Upper lobe of right lung (tissue), 1 donor: ENCODE measurements at places on chromosomes 11 and 22.

DNA sequence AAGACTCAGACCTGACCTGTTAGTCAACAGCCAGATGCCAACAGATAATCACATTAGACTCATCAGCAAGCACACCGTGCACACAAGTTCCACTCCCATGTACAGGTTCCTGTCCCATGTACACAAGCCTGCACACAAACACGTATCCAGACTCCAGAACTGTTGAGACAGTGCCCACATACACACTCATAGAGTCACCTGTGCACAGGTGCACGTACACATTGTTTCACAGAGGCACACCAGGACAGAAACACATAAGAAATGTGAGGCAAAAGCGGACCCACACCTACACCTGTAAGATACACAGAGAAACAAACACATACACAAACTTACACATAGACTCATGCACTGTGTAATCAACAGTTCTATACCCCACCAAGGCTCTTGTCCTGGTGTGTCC is 2.7 kb upstream of the ZNF74 start:
- no peak overlapping the region for H3K27ac ChIP-seq
- no peaks in the 10 kb centered on the region for H3K36me3 ChIP-seq
- H3K4me1 ChIP-seq: peaks cover 21% of the 10 kb centered on the region
- no peaks in the 10 kb centered on the region for H3K27me3 ChIP-seq
- DNase-seq: no peak

GRCh38 chr11:28659716-28660348 is 551.6 kb downstream of the METTL15 start:
- no peak overlapping the region for H3K4me3 ChIP-seq
- H3K4me1 ChIP-seq: no peaks in the 10 kb centered on the region
- no peak for DNase-seq
- H3K27ac ChIP-seq: no peak overlapping the region
- no peaks in the 10 kb centered on the region for H3K27me3 ChIP-seq

DNA sequence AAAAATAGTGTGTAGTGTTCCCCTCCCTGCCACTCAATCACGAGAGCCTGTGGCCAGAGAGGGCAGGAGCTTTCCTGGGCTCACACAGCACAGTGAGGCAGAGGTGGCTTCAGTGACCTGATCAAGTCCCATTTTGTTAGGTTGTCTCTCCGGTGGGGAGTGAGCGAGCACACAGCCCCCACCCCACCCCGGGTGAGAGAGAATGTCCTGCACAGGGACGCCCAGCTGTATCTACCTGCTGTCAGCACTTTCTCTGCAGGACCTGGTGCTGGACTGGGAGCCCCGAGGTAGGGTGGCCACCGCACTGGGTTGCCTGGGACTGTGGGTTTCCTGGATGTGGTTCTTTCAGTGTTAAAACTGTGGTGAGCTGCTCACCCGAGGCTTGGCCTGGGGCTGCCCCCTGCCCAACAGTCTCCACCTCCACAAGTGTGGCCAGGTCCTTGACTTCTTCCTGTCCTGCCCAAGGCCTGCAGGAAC is 6.1 kb downstream of the CAPN5 start:
- no peaks in the 10 kb centered on the region for H3K36me3 ChIP-seq
- no peak overlapping the region for H3K4me3 ChIP-seq
- peak overlapping the region; percentile 85 for H3K27ac ChIP-seq
- H3K4me1 ChIP-seq: peaks cover 38% of the 10 kb centered on the region

DNA sequence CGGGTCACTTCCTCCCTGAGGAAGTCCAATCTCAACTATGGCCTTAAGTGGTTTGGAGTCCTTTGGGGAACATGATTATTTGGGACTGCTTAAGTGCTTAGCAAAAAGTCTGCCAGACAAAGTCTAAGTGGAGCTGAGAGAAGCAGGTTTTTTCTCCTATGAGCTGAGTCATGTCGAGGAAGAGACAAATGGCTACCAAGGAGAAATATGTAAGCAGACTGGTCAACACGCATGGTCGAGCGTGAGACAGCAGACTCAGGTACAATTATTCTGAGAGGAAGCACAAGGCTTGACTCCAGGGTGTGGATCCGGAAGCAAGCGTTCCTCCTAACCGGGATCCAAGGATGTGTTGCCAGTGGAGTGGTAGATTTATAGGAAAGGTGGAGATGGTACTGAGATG is 30.6 kb downstream of the UBASH3B start:
- no peaks in the 10 kb centered on the region for H3K27me3 ChIP-seq
- peaks cover 5% of the 10 kb centered on the region for H3K4me1 ChIP-seq
- H3K27ac ChIP-seq: no peak overlapping the region
- H3K4me3 ChIP-seq: no peak overlapping the region
- no peaks in the 10 kb centered on the region for H3K36me3 ChIP-seq

DNA sequence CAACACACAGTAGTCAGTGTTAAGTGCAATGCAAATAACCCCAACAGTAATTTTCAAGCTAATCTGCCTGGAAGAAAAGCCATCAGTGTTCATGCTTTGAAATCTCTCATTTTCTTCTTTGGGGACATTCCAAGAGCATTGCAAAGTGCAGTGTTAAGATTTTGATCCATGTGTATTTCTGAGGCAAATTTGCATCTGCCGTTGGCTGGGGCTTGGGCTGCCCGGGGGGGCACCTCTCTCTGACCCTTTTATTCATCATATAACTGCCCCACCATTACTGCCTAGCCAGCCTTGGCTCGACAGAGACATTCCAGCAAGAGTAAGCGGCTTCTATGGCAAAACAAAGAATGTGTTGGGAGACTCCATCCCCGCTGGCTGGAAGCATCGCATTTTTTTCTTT is 483.5 kb downstream of the BRD1 start:
- H3K27ac ChIP-seq: no peak overlapping the region
- peaks cover 25% of the 10 kb centered on the region for H3K27me3 ChIP-seq
- no peak overlapping the region for H3K4me3 ChIP-seq
- H3K36me3 ChIP-seq: no peaks in the 10 kb centered on the region
- H3K4me1 ChIP-seq: no peaks in the 10 kb centered on the region

DNA sequence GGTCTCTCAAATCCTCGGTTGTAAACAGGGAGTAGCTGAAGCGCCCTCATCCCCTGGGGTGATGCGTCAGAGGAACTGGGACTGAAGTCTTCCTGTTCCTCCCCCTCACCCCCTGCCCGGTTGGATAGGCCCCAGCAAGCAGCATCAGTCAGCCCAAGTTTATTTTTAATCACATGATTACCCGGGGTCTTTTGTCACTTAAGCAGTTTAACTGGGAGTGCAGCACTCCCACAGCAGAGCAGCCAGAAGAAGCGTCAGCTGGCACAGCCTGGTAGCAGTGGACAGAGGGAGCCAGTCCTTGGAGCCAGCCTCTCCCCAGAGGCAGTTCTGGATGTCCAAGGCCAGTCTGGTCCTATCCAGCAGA is 342.1 kb downstream of the CTTN start:
- DNase-seq: peak; percentile 40
- H3K36me3 ChIP-seq: no peaks in the 10 kb centered on the region
- no peaks in the 10 kb centered on the region for H3K27me3 ChIP-seq
- no peaks in the 10 kb centered on the region for H3K4me1 ChIP-seq
- no peak overlapping the region for H3K27ac ChIP-seq
- H3K4me3 ChIP-seq: no peak overlapping the region

DNA sequence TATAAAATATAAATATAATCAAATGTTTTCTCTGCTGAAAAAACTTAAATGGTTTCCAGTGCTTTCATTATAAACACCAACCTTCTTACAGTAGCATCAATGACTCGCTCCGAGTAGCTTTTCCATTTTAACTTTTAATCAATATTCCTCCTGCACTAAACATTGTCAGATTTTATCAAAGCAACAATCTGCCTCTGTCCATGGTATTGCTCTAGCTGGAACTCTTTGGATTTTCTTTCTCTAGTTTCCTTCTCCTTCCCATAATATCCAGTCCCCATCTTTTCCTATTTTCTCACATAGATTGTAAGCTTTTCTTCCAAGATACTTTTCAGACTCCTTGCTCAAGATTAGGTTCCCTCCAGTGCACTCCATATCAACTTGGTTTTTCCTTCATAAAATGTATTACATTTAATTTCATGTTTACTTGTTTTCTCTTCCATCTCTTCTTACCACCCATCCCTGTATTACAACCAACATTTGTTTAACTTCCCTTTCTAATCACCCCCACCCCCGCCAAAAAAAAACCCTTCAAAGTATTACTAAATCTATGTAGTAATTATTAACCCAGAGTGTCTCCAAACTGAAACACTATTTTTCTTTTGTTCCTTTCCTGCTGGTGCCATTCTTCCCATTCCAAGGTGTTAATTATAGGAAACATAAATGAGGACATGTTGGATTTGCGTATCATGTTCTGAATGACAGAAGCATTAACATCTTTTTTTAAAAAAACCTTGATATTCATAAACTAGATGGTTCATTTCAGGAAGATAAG is 716.5 kb downstream of the NELL1 start:
- H3K4me1 ChIP-seq: no peaks in the 10 kb centered on the region
- H3K27me3 ChIP-seq: no peaks in the 10 kb centered on the region
- H3K36me3 ChIP-seq: no peaks in the 10 kb centered on the region
- H3K27ac ChIP-seq: no peak overlapping the region
- DNase-seq: no peak

GRCh38 chr11:71158936-71159335 is 93.4 kb downstream of the SHANK2 start:
- DNase-seq: no peak
- no peak overlapping the region for H3K27ac ChIP-seq
- H3K36me3 ChIP-seq: no peaks in the 10 kb centered on the region

DNA sequence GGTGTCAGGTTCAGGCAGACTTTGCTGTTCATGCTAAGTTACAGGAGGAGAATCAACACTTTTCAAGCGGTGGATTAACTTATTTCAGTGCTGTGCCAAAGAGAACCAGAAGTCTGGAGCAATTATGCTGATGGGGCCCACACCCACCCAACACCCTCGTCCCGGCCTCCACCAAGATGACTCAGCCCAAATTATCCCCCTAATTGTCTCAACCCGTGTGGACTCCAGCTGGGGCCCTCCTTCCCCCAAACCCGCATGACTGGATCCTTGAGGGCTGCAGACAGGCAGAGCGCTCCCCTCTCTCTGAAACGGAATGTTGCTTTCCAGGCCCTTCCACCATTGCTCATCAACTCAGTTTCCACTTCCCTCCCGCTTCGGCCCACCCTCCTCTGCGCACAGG is 34.6 kb upstream of the MN1 start:
- no peaks in the 10 kb centered on the region for H3K27me3 ChIP-seq
- no peak overlapping the region for H3K4me3 ChIP-seq
- DNase-seq: no peak
- no peaks in the 10 kb centered on the region for H3K4me1 ChIP-seq

GRCh38 chr11:71342951-71343827 is 90.8 kb upstream of the SHANK2 start:
- no peaks in the 10 kb centered on the region for H3K36me3 ChIP-seq
- no peak overlapping the region for H3K4me3 ChIP-seq
- H3K27ac ChIP-seq: no peak overlapping the region
- H3K27me3 ChIP-seq: no peaks in the 10 kb centered on the region
- DNase-seq: peak; percentile 73

- no peak overlapping the region for H3K27ac ChIP-seq
- H3K4me1 ChIP-seq: peaks cover 23% of the 10 kb centered on the region
- H3K27me3 ChIP-seq: no peaks in the 10 kb centered on the region
- no peak overlapping the region for H3K4me3 ChIP-seq
- no peaks in the 10 kb centered on the region for H3K36me3 ChIP-seq
These were observed 8.0 kb downstream of the RNF121 start for GRCh38 chr11:71936825-71937224.

GRCh38 chr11:30753504-30753903 is 167.4 kb upstream of the MPPED2 start:
- DNase-seq: no peak
- no peaks in the 10 kb centered on the region for H3K4me1 ChIP-seq
- H3K36me3 ChIP-seq: no peaks in the 10 kb centered on the region
- H3K27me3 ChIP-seq: no peaks in the 10 kb centered on the region
- H3K4me3 ChIP-seq: no peak overlapping the region

DNA sequence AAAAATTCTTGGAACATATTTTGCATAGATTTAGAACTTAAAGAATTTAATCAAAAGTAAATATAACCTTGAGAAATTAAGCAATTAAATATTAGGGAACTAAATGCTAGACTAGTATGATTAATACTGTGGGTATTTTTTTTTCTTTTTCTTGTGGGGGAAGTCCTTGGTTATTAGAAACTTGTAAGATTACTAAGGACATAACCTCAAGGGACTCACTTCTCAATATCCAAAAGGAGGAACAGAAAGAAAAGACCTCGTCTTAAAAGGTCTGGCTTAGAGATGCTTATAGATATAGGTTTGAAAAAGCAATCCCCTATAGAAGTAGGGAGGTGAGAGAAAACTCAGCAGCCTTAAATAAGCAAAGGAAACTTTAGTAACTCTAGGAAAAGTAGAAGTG is 368.5 kb downstream of the INSC start:
- H3K36me3 ChIP-seq: no peaks in the 10 kb centered on the region
- no peak overlapping the region for H3K27ac ChIP-seq
- no peak overlapping the region for H3K4me3 ChIP-seq
- no peak for DNase-seq

- no peaks in the 10 kb centered on the region for H3K36me3 ChIP-seq
- H3K4me3 ChIP-seq: no peak overlapping the region
- no peak overlapping the region for H3K27ac ChIP-seq
- no peak for DNase-seq
These were observed 158.8 kb downstream of the TTC17 start for GRCh38 chr11:43517518-43517917.

DNA sequence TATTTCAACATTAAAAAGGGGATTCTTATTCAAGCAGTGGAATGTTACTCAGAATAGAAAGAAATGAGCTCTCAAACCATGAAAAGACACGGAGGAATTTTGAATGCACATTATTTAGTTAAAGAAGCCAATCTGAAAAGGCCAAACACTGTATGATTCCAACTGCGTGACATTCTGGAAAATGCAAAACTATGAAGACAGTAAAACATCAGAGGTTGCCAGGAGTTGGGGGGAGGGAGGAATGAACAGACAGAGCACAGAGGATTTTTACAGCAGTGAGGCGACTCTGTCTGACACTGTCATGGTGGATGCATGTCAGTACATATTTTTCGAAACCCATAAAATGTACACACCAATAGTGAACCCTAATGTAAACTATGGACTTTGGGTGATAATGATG is 22.9 kb upstream of the THY1 start:
- no peaks in the 10 kb centered on the region for H3K4me1 ChIP-seq
- peak overlapping the region; percentile 18 for H3K27ac ChIP-seq
- no peaks in the 10 kb centered on the region for H3K36me3 ChIP-seq
- H3K27me3 ChIP-seq: no peaks in the 10 kb centered on the region

DNA sequence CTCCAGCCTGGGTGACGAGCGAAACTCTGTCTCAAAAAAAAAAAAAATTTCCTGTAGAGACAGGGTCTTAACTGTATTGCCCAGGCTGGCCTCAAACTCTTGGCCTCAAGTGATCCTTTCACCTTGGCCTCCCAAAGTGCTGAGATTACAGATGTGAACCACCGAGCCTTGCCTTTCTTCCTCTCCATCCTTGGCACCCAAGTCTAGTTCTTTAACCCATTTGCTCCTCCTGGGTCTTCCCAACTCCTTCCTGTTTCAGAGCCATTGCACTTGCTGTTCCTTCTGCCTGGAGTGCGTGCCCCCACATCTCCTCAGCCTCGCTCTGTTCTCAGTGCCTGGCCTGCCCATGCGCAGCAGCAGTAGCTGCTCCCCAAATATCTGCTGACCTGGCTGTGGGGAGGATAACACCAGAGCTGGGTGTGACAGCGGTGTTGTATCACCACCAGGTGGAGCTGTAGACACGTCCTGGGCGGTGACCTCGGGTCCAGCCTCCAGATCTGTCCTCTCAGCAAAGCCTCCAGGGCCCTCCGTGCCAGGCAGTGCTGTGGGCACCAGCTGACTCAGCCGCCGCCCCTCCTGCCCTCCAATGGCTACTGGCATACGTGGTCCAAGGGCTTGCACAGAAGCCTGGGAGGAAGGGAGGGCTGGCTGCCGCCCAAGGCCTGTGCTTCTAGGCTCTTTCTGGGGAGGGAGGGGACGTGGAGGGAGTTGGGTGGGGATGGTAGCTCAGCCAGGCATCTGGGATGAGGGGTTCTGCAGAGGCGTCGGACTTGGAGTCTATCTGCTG is 22.0 kb downstream of the TEF start:
- H3K36me3 ChIP-seq: peaks cover 4% of the 10 kb centered on the region
- no peaks in the 10 kb centered on the region for H3K27me3 ChIP-seq
- H3K27ac ChIP-seq: no peak overlapping the region
